ENCODE measurements at places on chromosomes 1 and 21.

DNA sequence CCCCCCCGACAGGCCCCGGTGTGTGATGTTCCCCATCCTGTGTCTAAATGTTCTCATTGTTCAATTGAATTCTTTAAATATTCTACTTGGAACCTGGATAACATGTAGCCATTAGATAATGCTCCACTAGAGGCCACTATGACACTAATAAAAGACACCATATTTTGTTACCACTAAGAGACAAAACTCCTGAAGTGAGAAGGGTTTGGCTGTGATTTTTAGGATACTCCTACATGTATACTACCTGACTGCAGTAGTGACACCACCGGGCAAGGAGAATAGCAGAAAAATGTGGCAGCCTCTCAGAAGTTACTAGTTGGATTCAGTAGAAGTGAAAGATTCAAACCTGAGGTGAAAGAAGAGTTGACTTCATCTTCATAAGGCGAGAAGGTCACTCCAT lies 36.0 kb downstream of the F5 start:
- peak; percentile 11 for DNase-seq

GRCh38 chr1:156947127-156947526 lies 26.7 kb downstream of the LRRC71 start:
- no peak for DNase-seq

DNA sequence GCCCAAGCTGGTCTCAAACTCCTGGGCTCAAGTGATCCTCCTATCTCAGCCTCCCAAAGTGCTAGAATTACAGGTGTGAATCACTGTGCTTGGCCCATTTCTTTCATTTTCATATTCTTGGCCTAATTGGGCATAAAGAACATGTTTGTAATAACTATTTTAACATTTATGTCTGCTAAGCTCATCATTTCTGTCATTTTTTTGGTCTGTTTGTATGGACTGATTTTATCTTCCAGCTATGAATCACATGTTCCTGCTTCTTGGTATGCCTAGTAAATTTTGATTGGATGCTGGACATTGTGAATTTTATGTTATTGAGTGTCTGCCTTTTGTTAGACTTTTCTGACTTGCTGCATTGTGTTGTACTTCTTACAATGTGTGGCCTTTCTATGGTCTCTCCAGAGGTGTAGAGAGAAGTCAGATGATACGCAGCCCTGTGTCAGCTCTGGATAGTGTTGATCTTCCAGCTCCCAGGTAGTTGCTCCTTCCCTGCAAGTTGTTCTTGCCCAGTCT lies 39.0 kb upstream of the PPM1J start:
- no peak for DNase-seq

DNA sequence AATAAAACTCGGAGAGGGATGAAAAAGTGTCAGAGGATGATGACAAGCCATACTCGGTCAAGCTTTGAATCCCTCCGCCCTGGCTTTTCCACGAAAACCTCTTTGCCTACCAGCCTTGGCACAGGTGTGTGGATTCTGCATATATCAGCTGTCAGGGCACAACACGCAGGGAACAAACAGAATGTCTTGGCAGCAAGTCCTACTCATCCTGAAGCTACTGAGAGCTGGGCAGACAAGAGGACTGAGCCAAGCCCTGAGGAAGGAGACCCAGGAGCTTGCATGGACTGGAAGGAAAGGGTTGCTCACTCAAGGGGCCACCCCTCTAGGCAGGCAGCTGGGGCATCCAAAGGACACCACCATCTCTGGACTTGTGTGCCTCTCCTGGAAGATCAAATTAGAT lies 132.4 kb downstream of the HMGB4 start:
- DNase-seq: no peak

GRCh38 chr1:3109355-3109754 lies 40.4 kb downstream of the PRDM16 start:
- no peak for DNase-seq

DNA sequence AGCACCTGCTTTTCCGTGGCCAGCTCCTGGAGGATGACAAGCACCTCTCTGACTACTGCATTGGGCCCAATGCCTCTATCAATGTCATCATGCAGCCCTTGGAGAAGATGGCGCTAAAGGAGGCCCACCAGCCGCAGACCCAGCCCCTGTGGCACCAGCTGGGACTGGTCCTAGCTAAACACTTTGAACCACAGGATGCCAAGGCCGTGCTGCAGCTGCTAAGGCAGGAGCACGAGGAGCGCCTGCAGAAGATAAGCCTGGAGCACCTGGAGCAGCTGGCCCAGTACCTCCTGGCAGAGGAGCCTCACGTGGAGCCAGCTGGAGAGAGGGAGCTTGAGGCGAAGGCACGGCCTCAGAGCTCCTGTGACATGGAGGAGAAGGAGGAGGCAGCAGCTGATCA lies 413 bp downstream of the UBL4B start:
- no peak for DNase-seq
